ENCODE measurements at places on chromosomes 1 and 21.

DNA sequence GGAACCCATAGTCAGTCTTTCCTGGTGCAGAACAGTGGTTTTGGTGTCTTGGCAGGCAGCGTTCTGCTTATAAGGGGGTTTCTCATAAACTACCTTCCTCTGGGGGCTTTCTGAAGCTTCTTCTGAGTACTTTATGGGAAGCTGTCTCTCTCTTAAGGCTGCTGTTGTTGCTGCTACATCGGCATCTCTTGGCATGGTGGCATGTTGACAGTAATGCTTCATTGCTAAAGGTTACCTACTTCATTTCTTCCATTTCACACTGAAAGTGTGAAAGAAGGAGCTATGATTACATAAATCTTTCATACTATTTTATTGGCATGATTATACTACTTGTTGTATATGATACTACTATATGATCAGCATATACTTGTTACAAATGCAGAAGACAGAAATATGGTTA, 6.3 kb upstream of the MAP10 start:
- no peak for DNase-seq

DNA sequence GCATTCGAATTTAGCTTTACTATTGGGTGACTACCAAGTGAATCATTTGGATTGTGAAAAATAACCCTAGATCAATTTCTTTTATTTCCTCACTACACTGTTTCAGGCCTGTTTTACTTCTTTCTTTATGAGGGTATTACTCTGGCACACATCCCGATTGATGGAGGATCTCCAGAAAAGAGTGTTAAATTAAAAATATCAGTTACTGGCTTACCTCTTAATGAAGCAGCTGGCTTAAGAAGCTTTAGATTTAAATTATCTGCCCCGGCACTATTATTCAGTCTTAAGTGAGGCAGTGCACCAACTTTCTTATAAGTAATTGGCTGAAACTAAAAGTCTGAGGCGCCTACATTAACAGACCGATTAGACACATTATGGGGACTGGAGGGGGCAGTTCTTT, 1097.4 kb downstream of the TTLL7 start:
- no peak for DNase-seq

GRCh38 chr1:109499661-109500536, 6.0 kb downstream of the CYB561D1 start:
- DNase-seq: no peak

GRCh38 chr1:101077849-101078248, 52.3 kb upstream of the DPH5 start:
- no peak for DNase-seq

DNA sequence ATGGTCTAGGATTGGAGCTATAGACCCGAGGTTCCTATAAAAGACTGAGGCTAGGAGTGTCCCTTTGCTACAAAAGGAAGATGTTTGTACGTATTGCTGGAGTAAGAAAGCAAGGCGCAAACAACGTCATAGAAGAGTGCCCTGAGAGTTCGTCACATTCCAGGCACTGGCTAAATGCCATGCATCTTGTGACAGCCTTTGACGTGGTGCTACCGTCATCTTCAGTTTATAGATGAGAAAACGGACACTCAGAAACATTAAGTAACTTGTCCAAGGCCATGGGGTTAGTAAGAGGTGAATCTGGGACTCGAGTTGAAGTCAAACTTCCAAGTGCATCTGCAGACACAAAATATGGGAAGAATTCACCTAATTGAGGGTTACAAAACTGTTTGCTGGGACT, 104.2 kb upstream of the SLC45A1 start:
- DNase-seq: no peak

DNA sequence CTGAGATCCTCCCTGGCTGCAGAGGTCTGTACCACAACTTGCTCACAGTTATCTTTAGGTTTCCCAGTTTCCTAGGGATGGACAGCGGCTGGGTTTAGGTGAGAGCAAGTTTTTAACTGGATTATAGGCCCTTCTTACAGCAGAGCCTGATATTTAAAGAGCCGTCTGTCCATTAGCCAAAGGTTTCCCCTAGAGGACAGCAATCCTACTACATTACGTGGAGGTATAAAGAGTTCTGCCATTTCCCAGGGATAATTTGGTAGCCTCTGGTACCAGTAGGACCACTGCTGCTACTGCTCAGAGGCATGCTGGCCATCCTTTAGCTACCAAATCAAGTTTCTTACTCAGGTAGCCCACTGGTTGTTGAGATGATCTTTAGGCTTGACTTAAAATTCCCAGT, 21.9 kb upstream of the FCGR2A start:
- no peak for DNase-seq

GRCh38 chr1:219227360-219228057, 53.8 kb downstream of the LYPLAL1 start:
- DNase-seq: no peak

DNA sequence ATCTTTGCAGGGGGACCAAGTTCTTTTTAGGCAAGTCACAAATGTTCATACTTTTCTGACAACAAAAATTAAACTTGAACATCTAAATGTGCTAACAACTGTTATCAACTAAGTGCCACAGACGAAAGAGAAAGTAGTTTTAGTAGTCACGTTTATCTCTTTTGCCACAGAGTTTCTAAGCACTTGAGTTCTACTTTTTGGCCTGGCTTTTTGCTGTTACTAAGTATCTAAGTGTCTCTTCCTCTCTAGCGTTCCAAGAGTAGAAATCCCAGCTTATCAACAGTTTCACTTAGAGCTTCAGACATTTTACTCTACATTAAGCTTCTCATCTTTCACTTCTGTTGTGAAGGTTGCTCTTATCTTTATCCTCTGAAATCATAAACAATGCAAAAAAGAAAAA, 34.2 kb downstream of the GATAD2B start:
- DNase-seq: no peak

DNA sequence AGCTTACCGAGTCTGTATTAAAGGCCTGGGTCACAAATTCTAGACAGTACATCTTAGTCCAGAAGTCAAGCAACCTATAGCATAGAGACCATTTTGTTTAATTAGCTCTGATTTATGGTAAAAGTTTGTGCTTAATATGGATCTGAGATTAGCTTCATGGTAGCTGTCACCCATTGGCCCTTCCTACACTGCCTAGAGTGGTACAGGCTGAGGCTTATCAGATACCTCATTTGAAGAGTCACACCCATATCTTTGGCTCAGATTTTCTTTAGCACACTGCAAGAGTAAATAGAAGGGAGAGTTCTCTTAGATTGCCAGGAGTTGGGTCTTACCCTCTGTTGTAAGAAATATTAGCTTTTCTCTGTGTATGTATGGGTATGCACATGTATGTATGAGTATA, 3.6 kb downstream of the AK4 start:
- DNase-seq: no peak

DNA sequence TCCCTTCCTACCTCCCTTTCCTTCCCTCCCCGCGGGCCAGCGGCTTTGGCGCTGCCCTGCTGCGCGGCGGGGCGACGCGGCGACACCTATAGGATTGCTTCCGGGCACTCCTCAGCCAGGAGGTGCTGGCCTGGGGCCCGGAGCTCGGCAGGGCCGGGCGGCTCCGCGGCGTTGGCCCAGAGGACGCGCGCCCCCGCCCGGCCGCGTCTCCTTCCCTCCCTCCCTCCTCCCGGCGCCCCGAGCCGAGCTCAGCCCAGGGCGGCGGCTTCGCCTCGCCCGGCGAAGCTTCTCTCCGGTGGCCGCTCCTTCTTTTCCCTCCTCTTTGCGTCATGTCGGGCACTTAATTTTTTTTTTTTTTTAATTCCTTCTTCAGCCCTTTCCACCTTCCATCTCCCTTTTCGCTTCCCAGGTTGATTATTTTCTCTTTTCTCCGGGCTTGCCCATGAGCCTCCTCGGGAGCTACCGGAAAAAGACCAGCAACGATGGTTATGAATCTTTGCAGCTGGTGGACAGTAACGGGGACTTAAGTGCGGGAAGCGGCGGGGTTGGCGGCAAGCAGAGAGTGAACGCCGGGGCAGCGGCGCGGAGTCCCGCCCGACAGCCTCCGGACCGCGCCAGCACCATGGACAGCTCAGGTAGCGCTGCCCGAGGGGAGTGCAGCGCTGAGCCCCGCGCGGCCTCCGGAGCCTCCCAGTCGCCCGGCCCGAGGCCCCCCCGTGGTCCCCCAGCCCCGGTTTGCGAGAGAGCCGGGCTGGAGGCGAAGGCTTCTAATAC, at the start of gene DNAJC6:
Gene DNAJC6, plus strand, starts transcription at position 240 of the 774 bp plus-strand sequence. Its CDS starts 203 bp downstream, at position 443.
- peak; percentile 74 for DNase-seq

DNA sequence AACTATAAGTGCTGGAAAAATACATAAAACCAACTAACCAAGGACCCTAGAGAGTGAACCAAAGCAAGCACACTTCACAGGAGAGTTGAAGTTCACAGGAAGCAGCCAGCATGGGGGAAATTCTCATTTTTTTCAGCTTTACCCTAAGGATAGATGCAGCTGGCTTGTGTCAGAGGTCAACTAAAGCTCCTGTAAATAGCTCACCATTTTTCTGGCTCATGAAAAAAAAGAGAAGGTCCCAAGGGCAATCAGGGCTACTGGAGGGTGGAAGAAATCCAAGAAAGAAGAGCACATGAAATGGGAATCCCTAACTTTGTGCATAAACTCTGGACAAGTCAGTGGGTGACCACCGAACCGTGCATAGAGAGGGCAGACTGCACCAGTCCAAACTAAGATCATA, 58.3 kb downstream of the KCNJ15 start:
- DNase-seq: no peak

- peak; percentile 14 for DNase-seq
Observed at GRCh38 chr1:181038399-181038873, 4.7 kb downstream of the MR1 start.

DNA sequence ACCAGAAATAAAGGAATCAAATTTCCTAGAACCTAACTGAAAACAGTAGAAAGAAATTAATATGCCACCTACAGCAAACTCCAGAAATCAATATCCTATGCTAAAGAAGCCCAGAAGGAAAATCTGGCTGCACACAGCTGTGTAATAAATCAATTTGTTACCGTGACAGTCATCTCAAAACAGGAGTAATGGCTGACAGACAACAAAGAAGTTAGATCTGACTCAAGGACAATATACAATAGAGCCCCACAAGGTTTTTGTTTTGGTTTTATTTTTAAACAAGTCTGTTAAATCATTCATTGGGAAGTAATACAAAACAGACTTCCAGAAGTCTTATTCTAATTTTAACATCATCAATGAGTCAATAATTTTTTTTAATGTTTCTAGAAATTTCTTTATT, 168.4 kb downstream of the RERE start:
- DNase-seq: peak; percentile 27

- no peak for DNase-seq
Observed at GRCh38 chr21:39153373-39153772, 29.9 kb downstream of the PSMG1 start.

GRCh38 chr1:110634455-110635311, 28.5 kb upstream of the KCNA2 start:
- peak; percentile 84 for DNase-seq

DNA sequence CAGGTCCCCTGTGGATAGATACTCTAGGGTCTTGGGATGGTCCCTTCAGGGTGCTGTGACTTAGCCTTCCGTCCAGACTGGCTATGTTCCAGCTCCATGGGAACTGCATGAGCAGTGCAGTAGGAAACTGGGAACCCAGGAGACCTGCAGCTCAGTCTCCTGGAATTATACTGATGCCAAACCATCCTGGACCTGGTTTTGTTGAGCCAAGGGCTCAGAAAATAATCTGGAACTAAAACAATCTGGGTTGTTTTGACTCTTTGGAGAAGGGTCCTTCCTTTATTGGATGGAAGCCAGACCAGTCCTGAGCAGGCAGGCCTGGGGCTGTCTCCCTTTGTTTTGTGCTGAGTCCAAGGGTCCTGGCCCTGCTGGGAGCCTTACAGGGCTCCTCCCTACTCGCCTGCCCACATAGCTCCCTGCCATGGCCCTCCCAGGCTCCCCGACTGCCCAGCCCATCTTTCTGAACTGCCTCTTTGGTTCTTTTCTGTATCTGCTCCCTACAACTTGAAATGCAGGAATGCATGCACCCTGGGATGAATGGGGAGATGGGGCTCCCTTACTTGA, 1.2 kb downstream of the IPO13 start:
- no peak for DNase-seq

Data from NCI-H2171 (cell line).